Suppressor macrophage treated with lipopolysaccharide for 1 hour (primary cell): ENCODE measurements at places on chromosomes 3 and 15.

DNA sequence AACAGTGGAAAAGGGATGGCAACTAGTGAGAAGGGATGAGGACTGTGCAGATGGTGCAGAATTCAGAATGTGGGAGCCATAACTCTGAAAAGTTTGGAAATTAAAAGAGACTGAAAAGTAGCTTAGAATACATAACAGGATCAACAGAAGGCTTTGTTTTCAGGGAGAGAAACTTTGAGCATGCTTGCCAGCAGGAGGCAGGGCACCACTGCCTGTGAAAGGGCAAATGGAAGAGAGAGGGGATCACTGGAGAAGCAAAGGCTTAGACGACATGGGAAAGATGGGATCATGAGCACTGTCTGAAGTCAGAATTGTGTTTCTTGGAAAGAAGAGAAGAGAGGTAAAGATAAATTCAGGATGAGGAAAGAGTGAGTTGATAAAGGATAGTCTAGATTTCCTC lies 99.6 kb downstream of the ABI3BP start:
- peak; percentile 27 for DNase-seq

- DNase-seq = no peak
These were observed 27.0 kb downstream of the PCCB start for GRCh38 chr3:136277115-136277514.

- DNase-seq = no peak
These were observed 31.4 kb downstream of the SETMAR start for GRCh38 chr3:4334548-4334947.

DNA sequence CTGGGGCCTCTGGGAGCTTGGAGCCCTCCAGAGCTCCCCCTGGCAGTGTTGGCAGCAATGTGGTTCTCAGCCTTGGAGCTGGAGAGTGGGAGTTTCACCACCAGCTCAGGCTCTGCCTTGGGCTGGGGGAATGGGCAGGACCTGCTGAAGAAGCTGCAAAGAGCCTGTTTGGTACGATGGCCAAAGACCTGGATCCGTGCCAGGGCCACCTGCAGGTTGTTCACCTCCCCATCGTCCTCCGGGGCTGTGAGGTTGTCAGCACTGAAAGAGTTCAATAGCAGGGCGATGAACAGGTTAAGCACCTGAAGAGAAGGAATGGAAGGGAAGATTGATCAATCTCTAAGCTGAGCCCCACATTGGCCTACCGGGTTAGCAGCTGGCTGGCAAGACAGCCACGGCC lies 77.3 kb upstream of the SCN5A start:
- no peak for DNase-seq

DNA sequence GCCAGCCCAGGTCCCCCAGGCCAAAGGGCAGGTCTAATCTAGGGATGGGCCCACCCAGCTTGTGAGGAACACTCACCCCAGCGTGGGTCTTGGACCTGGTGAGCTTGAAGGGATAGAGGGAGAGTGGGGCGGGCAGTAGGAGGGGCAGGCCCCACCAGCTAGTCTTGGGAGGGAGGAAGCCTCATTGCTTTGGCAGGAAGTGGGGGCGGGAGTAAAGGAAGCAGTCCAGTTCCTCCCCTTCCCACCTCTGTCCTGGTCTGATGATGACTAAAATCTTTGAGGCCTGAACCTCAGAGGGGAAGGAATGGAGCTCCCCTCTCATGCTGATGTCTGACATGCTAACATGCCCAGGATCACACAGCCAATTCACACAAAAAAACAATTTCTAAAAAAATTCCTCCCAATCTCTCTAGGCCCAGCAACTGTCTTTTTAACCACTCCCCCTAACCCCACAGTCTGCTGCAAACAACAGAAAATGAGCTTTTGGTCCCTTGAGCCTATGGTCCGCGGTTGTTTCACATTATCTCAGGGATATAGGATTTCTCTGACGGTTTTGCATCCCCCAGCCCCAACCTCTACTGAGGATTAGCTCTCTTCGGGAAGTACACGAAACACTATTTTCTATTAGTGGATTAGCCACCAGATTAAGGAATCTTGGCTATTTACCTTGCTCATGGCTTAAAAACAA lies 30.7 kb upstream of the DUSP7 start:
- DNase-seq = peak; percentile 79

DNA sequence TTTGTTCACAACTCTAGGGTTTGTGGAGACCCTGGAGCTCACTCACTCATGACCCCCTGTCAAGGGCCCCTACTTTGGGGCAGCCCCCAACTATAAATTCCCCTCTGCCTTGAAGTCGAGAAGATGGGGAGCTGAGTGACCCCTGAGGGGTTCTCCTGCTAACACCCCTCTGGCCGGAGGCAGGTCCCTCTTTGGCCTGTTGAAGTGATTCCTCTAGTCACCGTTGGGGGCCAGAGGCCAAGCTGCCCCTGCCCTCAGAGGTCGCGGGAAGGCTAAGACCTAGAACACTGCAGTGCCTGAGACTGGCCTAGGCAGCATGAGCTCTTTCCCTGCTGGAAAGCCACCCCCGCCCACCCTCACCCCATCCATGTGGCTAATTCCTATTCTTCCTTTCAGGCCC lies 15.4 kb upstream of the SKOR1 start:
- DNase-seq = no peak
